Stimulated activated CD4-positive, alpha-beta T cell treated with anti-CD3 and anti-CD28 coated beads, Interleukin-2, amount 100 ng/mL, for 24 hours (primary cell): ENCODE measurements at places on chromosomes 1 and 21.
A peak's percentile ranks its signal among the peaks of the same experiment; 100 is the strongest.

DNA sequence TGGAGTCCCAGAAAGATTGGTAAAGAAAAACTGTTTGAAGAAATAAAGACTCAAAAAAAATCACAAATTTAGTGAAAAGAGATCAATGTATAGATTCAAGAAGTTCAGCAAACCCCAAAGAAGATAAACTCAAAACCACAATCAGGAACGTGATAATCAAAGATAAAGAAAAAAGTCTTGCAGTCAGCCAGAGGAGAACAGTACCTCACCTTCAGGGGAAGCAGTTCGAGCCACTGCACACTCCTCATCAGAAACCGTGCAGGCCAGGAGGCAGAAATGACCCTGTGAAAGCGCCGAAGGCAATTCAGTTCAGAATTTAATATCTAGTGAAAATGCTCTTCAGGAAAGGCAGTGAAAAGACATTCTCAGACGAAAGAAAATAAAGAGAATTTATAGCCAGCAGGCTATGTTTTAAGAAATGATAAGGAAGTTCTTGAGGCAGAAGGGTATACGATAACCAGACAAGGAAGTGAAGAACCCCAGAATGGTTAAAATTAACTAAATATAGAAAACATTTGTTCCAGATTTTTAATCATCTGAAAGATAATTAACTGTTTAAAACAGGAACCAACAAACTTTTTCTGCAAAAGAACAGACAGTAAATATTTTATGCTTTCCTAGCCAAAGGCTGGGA lies 13.5 kb upstream of the SUMO3 start:
- DNase-seq, result no peak

DNA sequence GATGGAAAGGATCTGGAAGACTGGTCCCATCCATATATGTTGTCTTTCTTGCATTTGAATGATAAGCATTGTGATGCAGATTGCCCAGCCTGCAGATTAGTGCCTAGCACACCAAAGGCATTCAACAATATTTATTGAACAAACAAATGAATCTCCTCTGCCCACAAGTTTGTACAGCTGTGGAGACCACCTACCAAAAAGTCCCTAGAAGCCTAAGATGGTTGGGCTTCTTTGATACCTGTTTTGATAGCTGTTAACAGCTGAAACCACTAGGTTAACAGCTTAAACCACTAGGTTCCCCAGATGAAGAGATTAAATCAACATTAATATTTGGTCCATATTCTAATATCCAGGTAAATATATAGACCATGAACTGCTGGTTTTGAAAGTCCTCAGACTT lies 9.8 kb downstream of the DUSP10 start:
- no peak for DNase-seq

DNA sequence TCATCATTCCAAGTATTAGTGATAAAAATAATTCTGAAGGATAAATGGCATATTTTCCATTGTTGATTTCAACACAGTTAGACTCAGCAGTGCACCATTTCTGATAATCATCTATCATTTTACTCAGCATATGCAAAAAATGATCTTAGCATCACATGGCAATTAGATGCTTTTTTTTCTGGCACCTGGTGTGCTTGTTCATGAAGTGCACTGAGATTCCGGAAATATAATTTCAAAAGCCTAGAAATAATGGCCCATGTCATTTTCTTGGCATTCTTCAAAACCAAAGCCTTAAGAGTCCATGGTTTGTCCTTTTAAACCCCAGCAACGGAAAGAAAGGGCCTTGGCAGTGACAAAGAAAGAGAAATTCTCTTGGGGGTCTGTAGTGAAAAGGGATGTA lies 278.8 kb downstream of the KIF26B start:
- no peak for DNase-seq

GRCh38 chr1:17802164-17802563 lies 47.0 kb downstream of the ACTL8 start:
- DNase-seq, result no peak

- DNase-seq, result no peak
These were observed 43.5 kb downstream of the LPAR3 start for GRCh38 chr1:84849357-84849975.

DNA sequence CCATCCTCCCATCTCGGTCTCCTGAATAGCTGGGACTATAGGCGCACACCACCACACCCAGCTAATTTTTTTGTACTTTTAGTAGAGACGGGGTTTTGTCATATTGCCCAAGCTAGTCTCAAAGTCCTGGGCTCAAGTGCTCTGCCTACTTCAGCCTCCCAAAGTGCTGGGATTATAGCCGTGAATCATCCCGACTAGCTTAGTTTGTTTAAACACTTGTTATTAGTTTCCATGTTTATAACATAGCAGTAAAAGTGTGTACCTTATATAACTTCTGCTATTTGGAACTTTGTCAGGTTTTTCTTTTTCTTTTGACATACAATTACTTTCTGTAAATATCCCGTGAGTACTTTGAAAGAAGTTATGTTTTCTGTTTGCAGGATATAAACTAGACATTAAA lies 60.6 kb upstream of the C1orf21 start:
- no peak for DNase-seq

- DNase-seq, result no peak
These were observed 28.1 kb downstream of the TNFRSF8 start for GRCh38 chr1:12091191-12091590.

GRCh38 chr1:235206533-235207208 lies 45.6 kb upstream of the RBM34 start:
- peak; percentile 28 for DNase-seq

DNA sequence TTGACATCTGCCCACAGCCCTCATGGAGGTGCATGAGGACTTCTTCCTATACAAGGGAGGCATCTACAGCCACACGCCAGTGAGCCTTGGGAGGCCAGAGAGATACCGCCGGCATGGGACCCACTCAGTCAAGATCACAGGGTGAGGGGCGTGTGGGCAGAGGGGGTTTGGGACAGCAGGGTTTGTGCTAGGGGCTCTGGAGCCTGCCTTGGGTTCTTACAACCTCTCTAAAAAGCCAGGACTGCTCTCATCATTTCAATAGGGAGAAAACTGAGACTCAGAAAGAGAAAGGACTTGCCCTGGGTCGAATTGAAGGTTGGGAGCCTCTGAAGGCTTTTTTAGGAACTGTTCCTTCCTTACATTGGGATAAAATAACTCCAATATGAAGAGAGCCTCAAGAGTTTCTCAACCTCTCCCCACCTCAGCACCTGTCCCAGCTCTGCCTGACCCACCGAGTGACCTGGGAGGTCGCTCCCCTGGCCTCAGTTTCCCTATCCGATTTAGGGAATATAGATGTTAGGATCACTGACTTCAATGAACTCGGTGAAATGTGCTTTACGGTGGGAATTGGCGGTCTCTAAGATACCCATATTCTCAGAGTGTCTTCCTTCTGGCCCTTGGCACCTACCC lies 9.5 kb downstream of the TINAGL1 start:
- DNase-seq, result no peak

DNA sequence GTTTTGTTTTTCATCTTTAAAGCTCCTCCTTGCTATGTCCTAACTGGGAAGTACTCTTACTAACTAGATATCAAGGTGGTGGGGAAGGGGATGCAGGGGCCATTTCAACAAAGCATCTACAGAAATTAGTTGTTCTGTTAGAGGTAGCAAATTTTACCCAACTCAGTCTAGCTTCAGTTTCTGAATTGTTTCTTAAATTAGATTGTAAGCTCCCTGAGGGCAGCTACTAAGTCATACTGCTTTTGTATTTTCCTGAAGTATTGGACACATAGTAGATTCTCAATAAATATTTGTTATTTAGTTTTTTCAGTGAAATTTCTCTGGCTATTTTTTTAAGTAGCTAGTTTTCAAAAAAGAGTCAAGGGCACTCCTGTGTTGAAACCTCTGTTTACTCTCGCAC lies 1.8 kb downstream of the UBAP2L start:
- DNase-seq, result no peak

DNA sequence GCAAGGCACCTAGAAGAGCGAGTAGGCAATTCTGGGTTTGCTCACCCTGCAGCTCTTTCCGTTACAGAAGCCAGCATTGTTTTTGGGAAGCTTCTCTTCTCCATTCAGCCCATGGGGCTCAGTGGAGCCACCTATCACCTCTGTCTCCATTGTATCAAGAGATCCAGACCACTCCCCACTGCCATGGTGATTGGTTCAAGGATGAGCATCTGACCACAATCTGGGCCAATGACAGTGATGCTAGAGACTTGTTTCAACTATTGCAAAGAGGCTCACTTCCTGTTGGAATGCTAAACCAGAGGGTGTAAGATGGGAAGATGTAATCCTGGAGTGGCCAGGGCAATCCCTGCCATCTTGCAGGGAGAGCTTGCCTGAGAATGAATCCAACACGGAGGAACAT lies 6.6 kb downstream of the SPATA21 start:
- DNase-seq, result no peak

- no peak for DNase-seq
These were observed 15.5 kb downstream of the LEPR start for GRCh38 chr1:65435987-65436386.

- peak; percentile 26 for DNase-seq
These were observed 29.2 kb downstream of the VASH2 start for GRCh38 chr1:212979340-212980122.

GRCh38 chr1:113248494-113248893 lies 141.8 kb upstream of the MAGI3 start:
- DNase-seq, result no peak

GRCh38 chr1:19918057-19918456 lies 5.4 kb downstream of the PLA2G2E start:
- DNase-seq, result peak; percentile 86

- no peak for DNase-seq
These were observed 94.7 kb upstream of the C1orf21 start for GRCh38 chr1:184292101-184292500.

DNA sequence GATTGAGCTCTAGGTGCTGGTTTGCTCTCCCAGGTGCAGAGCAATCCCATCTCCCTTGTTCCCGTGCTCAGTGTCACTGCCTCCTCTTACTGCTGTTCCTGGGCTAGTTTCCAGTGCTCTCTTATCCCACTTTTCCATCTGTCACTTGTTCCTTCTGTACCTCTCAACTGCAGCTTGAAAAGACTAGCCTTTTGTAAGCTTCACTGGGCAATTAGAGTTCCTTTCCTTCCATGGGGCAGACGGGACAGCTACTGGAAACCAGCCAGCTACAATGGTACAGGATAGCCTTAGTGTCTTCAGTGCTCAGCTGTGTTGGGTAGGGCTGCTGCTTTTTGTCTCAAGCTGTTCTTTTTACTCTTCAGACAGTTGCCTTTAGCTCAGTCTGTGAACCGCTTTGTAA lies 31.6 kb downstream of the AGT start:
- DNase-seq, result no peak

GRCh38 chr1:175839779-175840669 lies 96.6 kb upstream of the TNR start:
- no peak for DNase-seq

DNA sequence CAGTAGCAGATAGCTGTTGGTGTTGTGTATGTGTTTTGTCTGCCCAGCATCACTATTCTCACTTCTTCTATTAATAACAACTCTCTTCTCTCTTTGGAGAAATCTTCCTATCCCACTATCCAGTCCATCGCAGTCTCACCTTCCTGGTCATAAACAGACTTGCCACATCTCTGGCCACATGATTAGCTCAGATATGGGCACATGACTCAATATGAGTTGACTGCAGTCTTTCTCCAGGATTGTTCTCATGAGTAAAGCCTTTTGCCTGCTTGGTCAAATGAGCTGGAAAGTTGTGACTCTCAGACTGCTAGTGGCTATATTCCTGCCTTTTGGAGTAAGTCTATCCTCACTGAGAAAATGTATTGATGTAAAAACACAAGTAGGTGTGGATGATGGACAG lies 32.9 kb upstream of the TADA1 start:
- DNase-seq, result no peak

DNA sequence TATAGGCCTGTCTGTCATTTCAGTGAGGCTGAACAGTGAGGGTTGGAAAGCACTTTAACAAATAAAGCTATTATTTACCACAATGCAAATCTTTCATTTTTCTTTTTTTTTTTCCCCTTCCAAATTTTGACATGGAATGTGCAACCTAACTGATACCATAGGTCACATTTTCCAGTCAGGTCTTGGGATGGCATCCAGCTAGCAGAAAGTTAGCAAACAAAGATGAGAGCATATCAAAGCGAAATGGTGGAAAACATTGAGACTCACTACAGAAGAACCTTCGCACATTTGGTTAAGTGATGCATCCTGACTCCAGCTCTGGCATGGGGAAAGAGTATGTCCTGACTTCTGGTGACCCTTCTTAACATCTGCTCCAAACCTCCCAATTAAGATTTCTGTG lies 105.1 kb upstream of the L1TD1 start:
- DNase-seq, result no peak

DNA sequence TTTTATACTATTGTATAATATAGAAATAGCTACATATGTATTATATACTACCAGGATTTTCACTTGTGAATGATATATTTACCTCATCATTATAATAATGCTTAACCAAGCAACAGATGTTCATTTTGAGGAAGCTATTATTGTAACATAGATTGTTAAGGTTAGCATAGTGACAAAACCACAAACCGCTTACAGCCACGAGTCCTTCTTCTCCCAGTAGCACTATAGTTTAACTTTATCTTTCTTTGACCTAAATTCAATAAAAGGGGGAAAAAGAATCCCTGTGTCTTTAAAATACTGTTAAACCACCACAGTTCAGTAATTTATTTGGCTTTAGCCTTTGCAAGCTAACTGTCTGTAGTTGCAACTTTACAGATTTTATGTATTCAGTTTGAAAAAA lies 1039.4 kb upstream of the B3GALT2 start:
- DNase-seq, result no peak

DNA sequence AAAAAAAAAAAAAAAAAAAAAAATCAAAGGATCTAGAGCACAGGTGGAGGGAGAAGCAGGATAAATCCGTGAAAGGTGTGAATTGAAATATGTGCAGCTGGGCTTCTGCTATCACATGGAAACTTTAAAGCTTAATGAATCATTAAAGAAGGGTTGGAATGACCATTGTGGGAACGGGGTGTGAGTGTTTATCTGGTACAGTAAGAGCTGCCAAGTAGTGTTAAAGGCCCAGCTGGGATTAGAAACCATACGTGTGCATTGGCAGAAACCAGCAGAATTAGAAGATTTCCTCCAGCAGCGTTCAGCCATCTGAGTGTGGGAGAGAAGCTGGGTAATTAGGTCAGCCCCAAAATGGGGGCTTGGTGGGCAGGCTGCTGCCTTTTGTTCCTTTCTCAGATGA lies 13.5 kb downstream of the FALEC start:
- no peak for DNase-seq

- DNase-seq, result peak; percentile 15
These were observed 33.3 kb upstream of the FAM3B start for GRCh38 chr21:41283211-41283818.

GRCh38 chr21:45532826-45533360 lies 9.3 kb downstream of the SLC19A1 start:
- no peak for DNase-seq

DNA sequence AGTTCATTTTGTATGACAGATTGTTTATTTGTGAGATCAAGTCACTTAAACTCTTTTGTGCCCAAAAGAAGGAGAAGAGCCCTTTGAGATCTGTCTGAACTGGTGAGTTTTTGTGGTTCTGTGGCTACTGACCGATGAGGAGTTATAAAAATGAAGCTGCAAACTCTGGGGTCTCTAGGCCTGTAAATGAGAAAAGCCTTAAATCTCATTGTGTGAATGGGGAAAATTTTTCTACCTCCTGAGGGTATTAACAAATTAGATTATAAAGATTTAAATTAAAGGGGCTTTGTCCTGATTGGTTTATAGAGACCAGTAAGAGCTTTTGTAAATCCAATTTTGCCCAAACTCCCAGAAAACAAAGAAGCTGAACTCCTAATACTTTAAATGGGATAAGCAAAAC lies 9.7 kb upstream of the KLF17 start:
- DNase-seq, result no peak

GRCh38 chr1:42557230-42557851 lies 94.3 kb downstream of the CCDC30 start:
- DNase-seq, result no peak

- no peak for DNase-seq
These were observed 94.5 kb downstream of the GLIS1 start for GRCh38 chr1:53644496-53644895.
